ENCODE measurements at places on chromosomes 2 and 18.

- DNase-seq: no peak
Observed at GRCh38 chr2:175955136-175955535, 46.9 kb downstream of the LNPK start.

GRCh38 chr2:80141007-80141726 lies 163.4 kb downstream of the LRRTM1 start:
- DNase-seq: no peak

DNA sequence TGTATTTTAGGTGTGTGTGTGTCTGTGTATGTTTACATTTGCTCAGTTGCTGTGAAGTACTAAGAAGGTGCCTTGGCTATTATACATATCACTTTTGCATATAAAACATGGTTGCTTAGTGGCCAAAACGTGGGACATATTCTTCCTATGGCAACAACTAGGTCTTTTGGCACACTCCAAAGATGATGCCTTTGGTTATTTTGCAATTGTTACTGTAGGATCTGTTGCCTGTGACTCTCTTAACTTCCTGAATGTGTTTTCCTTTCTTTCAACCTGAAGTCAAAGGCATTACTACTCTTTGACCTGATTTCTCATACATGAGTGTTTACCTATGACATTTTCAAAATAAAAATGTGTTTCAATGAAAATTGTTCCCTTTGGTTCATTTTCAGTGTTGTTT lies 160.5 kb downstream of the UBE2E3 start:
- DNase-seq: no peak

- DNase-seq: no peak
Observed at GRCh38 chr18:70554854-70555445, 266.1 kb downstream of the SOCS6 start.

- no peak for DNase-seq
Observed at GRCh38 chr2:181904022-181904632, 12.6 kb downstream of the ITPRID2 start.
